ENCODE measurements at places on chromosomes 3 and 15.

DNA sequence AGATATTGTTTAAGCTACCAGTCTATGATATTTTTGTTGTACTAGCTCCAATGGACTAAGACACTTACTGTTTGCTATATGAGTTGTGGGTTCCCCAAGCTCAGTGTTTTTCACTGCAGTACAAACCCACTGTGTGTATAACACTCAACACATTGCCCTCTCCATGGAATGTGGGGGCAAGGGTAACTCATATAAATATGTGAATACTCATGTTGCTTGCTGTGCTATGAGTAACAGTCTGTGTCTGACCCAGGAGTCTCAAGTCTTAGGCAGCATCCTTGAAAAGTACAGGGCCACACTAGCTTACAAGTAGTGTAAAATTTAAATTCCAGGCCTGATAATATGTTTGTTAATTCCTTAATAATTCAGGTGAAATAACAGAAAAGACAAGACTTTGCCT lies 22.5 kb upstream of the CNTN3 start:
- no peak overlapping the region for H3K4me3 ChIP-seq
- no peak overlapping the region for H3K27ac ChIP-seq
- no peak for DNase-seq
- H3K36me3 ChIP-seq, result no peaks in the 10 kb centered on the region
- no peaks in the 10 kb centered on the region for H3K27me3 ChIP-seq
- no peaks in the 10 kb centered on the region for H3K4me1 ChIP-seq

GRCh38 chr15:71151081-71151480 lies 35.8 kb downstream of the THSD4 start:
- no peak for DNase-seq
- no peaks in the 10 kb centered on the region for H3K36me3 ChIP-seq
- H3K27ac ChIP-seq, result no peak overlapping the region

DNA sequence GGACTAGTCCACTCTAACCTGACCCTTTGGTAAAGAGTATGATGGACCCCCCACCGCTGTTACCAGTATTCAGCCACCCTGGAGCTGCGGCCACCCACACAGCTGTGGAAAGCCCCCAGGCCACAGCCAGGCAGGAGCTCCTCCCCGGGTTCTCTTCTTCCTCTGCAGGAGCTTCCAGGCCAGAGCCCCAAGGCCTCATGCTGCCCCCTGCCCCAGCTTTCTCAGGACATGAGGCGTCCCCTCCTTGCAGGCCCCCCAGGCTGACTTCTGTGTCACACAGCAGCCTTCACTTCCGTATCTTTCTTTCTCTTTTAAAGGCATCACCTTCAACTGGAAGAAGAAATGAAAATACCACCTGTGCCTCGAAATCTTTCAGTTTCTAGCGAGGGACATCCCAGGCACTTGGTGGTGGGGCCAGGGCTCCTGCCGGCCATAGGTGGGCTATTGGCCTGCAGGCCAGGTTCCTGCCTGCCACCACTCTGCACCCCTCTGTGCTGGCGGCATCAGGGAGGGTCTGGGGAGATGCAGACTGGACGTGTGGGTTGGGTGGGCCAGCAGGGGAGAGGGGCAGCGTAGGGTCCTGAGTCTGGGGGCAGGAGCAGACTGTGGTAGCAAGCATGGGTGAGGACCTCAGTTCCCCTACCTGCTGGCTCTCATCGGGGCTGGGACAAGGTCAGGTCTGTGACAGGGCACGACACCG lies 19.9 kb downstream of the KLF13 start:
- no peaks in the 10 kb centered on the region for H3K27me3 ChIP-seq
- H3K27ac ChIP-seq, result no peak overlapping the region
- no peaks in the 10 kb centered on the region for H3K36me3 ChIP-seq
- DNase-seq, result no peak
- H3K4me1 ChIP-seq, result peaks cover 21% of the 10 kb centered on the region

- H3K27ac ChIP-seq, result no peak overlapping the region
- no peak for DNase-seq
- H3K27me3 ChIP-seq, result peaks cover 2% of the 10 kb centered on the region
- no peaks in the 10 kb centered on the region for H3K4me1 ChIP-seq
- H3K36me3 ChIP-seq, result no peaks in the 10 kb centered on the region
- no peak overlapping the region for H3K4me3 ChIP-seq
Observed at GRCh38 chr3:196604548-196604947, 34.9 kb upstream of the NRROS start.

GRCh38 chr3:36443028-36443686 lies 62.9 kb downstream of the STAC start:
- H3K36me3 ChIP-seq, result no peaks in the 10 kb centered on the region
- H3K4me3 ChIP-seq, result no peak overlapping the region
- no peak for DNase-seq

GRCh38 chr3:52930748-52931147 lies 33.4 kb upstream of the STIMATE start:
- H3K27me3 ChIP-seq, result no peaks in the 10 kb centered on the region
- H3K27ac ChIP-seq, result no peak overlapping the region
- no peak for DNase-seq
- H3K36me3 ChIP-seq, result no peaks in the 10 kb centered on the region
- no peaks in the 10 kb centered on the region for H3K4me1 ChIP-seq
- H3K4me3 ChIP-seq, result no peak overlapping the region

DNA sequence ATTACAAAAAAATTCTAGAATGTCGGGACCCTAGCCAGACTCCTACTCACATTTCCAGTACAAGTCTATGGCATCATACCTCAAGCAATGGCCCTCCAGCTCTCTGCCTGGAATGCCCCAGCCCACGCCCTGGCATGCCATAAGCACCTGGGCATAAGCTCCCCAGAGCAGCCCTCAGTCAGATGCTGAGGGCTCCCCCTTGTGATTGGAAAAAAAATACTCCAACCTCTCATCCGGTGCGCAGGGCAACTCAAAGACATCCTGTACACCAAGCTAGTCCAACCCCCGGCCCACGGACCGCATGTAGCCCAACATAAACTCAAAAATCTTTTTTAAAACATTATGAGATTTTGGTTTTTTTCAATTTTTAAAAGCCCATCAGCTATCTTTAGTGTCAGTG lies 115.4 kb downstream of the NEK10 start:
- H3K36me3 ChIP-seq, result no peaks in the 10 kb centered on the region
- peak; percentile 56 for DNase-seq
- no peaks in the 10 kb centered on the region for H3K4me1 ChIP-seq
- H3K27ac ChIP-seq, result no peak overlapping the region
- H3K4me3 ChIP-seq, result no peak overlapping the region

DNA sequence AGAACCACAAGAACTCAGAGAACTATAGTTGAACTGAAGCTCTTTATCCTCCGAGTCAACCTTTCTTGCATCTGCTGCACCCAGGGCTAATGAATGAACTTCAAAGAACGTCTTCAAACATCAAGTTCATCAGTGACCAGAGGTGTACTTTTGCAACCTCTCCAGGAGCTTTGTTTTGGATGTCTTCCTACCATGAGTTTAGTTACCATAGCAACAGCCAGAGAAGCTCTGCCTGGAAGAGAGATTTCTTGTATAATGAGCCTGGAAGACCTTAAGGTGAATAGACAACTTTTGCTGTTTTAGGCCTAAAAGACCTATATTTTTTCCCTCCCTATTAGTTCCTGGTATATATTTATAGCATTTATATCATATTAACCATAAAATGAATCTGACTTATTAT lies 9.1 kb downstream of the ACTC1 start:
- H3K27me3 ChIP-seq, result no peaks in the 10 kb centered on the region
- no peak for DNase-seq
- peaks cover 9% of the 10 kb centered on the region for H3K36me3 ChIP-seq
- H3K27ac ChIP-seq, result no peak overlapping the region
- no peaks in the 10 kb centered on the region for H3K4me1 ChIP-seq

- no peaks in the 10 kb centered on the region for H3K27me3 ChIP-seq
- DNase-seq, result peak; percentile 46
- no peak overlapping the region for H3K4me3 ChIP-seq
- H3K27ac ChIP-seq, result no peak overlapping the region
Observed at GRCh38 chr3:30638685-30639412, 32.4 kb downstream of the TGFBR2 start.

DNA sequence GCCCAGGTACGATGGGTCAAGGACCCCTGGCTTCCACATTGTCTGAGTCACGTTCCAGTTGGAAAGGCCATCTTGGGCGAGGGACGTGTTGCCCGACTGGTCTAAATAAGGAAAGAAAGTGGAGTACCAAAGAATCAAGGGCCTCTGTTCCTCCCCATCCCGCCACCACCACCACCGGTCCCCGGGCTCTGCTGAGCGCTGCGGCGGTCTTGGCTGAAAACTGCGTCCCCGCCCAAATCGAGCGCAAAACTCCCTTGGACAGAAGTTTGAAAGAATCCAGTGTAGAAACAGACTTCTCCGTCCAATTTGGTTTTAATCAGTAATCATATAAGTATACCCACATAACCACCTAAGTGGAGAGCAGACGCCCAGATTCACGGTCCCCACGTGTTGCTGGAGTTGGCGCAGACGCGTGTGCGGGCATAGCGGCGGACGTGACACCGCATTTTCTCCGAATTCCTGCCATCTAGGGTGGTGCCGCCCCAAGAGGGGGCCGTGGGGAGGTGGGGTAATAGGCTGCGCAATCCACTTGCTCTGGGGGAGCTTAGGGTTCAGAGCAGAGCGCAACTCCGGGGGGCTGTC lies 243.8 kb upstream of the TOPAZ1 start:
- DNase-seq, result peak; percentile 19
- H3K27me3 ChIP-seq, result peaks cover 100% of the 10 kb centered on the region
- no peaks in the 10 kb centered on the region for H3K36me3 ChIP-seq
- peaks cover 12% of the 10 kb centered on the region for H3K4me1 ChIP-seq
- H3K27ac ChIP-seq, result no peak overlapping the region

DNA sequence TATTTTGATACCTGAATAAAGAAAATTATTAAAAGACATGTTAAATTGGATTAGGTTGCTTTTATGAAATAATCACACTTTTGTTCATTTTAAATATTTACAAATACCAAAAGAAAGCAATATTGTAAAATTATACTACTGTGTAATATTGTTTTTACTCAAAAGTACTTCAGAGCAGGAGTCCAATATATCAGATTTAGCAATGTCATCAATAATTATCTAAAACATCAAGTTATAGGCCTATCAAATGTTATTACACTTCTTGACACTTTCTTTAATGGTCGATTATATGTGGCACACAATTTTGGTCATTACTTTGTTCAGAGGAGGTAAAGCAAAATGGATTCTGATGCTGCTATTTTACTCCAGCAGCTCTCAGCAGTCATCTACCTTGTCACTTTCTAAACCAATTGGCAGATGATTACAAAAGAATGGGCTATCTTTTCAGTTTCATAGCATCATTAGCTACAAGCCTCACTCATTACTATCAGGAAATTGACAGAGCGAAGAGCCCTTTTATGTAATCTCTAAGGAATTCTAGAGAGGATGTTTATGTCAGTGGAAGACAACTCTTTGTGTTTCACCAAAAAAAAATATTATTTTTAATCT lies 318.6 kb downstream of the PLOD2 start:
- DNase-seq, result no peak
- no peak overlapping the region for H3K27ac ChIP-seq

DNA sequence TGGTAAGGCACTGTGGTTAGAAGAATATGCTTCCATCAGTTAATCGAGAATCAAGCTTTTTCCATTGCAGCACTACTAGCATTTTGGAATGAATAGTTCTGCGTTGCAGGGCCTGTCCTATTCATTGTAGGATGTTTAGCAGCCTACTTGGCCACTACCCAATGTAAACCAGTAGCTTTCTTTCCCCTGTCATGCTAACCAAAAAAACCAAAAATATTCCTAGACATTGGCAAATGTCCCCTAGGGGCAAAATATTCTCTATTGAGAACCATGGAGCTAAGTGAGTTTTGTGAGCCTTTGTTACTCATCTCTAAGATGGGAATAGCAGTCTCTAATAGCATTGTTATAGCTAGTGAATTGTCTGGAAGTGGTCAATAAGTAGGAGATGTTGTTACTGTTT lies 187.2 kb downstream of the CADPS start:
- no peaks in the 10 kb centered on the region for H3K27me3 ChIP-seq
- no peaks in the 10 kb centered on the region for H3K4me1 ChIP-seq
- H3K27ac ChIP-seq, result no peak overlapping the region
- no peak overlapping the region for H3K4me3 ChIP-seq
- no peaks in the 10 kb centered on the region for H3K36me3 ChIP-seq

DNA sequence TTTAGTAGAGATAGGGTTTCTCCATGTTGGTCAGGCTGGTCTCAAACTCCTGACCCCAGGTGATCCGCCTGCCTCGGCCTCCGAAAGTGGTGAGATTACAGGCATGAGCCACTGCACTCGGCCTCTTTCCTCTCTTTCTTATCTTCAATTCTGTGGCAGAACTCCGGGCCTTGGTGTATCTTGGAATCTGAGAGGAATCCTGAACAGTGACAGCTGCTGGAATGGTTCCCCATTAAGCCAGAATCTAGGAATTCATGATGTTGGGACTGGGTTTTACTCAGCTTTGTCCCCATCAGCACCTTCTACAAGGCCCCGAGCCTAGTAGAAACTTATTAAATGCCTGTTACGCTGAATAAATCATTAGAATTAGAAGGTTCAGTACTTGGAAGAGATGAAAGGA lies 81.4 kb downstream of the GPR156 start:
- no peaks in the 10 kb centered on the region for H3K4me1 ChIP-seq
- no peak overlapping the region for H3K4me3 ChIP-seq
- no peaks in the 10 kb centered on the region for H3K27me3 ChIP-seq
- H3K36me3 ChIP-seq, result no peaks in the 10 kb centered on the region

GRCh38 chr3:44996556-44996969 lies 20.5 kb downstream of the EXOSC7 start:
- H3K27ac ChIP-seq, result no peak overlapping the region
- no peaks in the 10 kb centered on the region for H3K27me3 ChIP-seq
- no peaks in the 10 kb centered on the region for H3K4me1 ChIP-seq
- no peak for DNase-seq
- H3K36me3 ChIP-seq, result peaks cover 31% of the 10 kb centered on the region

- H3K4me3 ChIP-seq, result no peak overlapping the region
- DNase-seq, result no peak
- H3K4me1 ChIP-seq, result peaks cover 13% of the 10 kb centered on the region
- H3K36me3 ChIP-seq, result no peaks in the 10 kb centered on the region
Observed at GRCh38 chr15:78355177-78355576, 15.0 kb downstream of the CRABP1 start.

- no peak overlapping the region for H3K27ac ChIP-seq
- no peaks in the 10 kb centered on the region for H3K4me1 ChIP-seq
- H3K36me3 ChIP-seq, result no peaks in the 10 kb centered on the region
- no peak overlapping the region for H3K4me3 ChIP-seq
Observed at GRCh38 chr3:48387634-48388033, 15.6 kb downstream of the FBXW12 start.

DNA sequence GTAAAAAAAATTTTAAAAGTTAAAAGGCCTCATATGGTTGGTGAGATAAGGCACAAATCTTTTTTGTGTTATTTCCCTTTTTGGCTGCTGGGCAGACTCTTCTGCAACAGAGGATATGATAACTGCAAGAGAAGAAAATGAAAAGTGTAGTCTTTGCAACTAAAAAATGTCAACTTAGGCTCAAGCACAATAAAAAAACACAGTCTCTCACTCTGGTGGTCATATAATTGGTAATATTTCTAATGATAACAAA lies 15.4 kb downstream of the COMMD2 start:
- no peak for DNase-seq
- H3K27ac ChIP-seq, result no peak overlapping the region
- no peaks in the 10 kb centered on the region for H3K27me3 ChIP-seq
- no peak overlapping the region for H3K4me3 ChIP-seq
- no peaks in the 10 kb centered on the region for H3K4me1 ChIP-seq

GRCh38 chr15:41967506-41968206 lies 4.7 kb downstream of the EHD4 start:
- H3K27me3 ChIP-seq, result no peaks in the 10 kb centered on the region
- peaks cover 52% of the 10 kb centered on the region for H3K4me1 ChIP-seq
- H3K27ac ChIP-seq, result peak overlapping the region; percentile 93
- no peaks in the 10 kb centered on the region for H3K36me3 ChIP-seq
- DNase-seq, result peak; percentile 21
